ENCODE measurements at places on chromosomes 7 and 10. TPM values are rescaled to one million over a fixed set of nuclear protein-coding genes. Genes with fewer than 3 reads are reported as not detected.

Gene IGFBP3
- polyA plus RNA-seq = 26.4 TPM

Gene STRIP2
- 14.5 TPM for polyA plus RNA-seq

Gene TMEM229A
- not detected for polyA plus RNA-seq

Gene HOXA5
- 7.6 TPM for polyA plus RNA-seq

Gene SORBS1
- 121 TPM for polyA plus RNA-seq

GRCh38 chr10:30433730-30434272 is at the start of gene MAP3K8:
MAP3K8 (plus strand) TSS chr10:30434184; CDS start chr10:30438939, 4,755 bp downstream.
- H3K27ac ChIP-seq = peak within 1 kb of the TSS; percentile 90
- no peaks in the 10 kb centered on the region for H3K27me3 ChIP-seq
- DNase-seq = peak; percentile 93

DNA sequence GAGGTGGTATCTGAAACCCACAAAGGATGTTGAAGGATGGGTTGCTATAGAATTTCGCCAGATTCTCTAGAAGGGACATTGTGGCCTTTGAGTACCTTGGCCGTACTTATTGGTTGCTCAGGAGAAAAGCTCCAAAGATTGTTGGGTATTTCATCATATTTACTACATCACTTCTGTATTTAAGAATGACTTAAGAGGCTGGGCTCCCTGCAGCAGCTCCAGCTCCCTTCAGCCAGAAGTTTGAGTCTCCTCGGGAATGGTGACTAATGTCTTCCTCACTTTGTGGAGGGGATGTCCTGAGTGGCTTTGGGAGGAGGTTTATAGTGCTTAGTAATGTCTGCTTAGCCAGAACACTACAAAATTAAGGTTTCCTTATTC is 18.1 kb downstream of the MINDY4 start:
- H3K27ac ChIP-seq = no peak overlapping the region
- no peaks in the 10 kb centered on the region for H3K27me3 ChIP-seq
- peaks cover 23% of the 10 kb centered on the region for H3K36me3 ChIP-seq
- H3K4me3 ChIP-seq = no peak overlapping the region
- no peaks in the 10 kb centered on the region for H3K4me1 ChIP-seq

- H3K27me3 ChIP-seq = no peaks in the 10 kb centered on the region
- H3K4me1 ChIP-seq = peaks cover 38% of the 10 kb centered on the region
- H3K36me3 ChIP-seq = no peaks in the 10 kb centered on the region
- peak overlapping the region; percentile 99 for H3K27ac ChIP-seq
- H3K4me3 ChIP-seq = peak overlapping the region; percentile 97
- DNase-seq = peak; percentile 79
Observed at GRCh38 chr10:101062232-101063049, 652 bp downstream of the KAZALD1 start.

GRCh38 chr10:124609698-124610097 is 134.5 kb downstream of the FAM53B start:
- H3K27me3 ChIP-seq = no peaks in the 10 kb centered on the region
- no peak overlapping the region for H3K27ac ChIP-seq
- H3K36me3 ChIP-seq = no peaks in the 10 kb centered on the region
- DNase-seq = no peak

- H3K4me1 ChIP-seq = no peaks in the 10 kb centered on the region
- H3K27me3 ChIP-seq = peaks cover 3% of the 10 kb centered on the region
- peak overlapping the region; percentile 65 for H3K4me3 ChIP-seq
- H3K27ac ChIP-seq = no peak overlapping the region
- peak; percentile 33 for DNase-seq
- no peaks in the 10 kb centered on the region for H3K36me3 ChIP-seq
Observed at GRCh38 chr7:157568770-157569584, 232.2 kb downstream of the DNAJB6 start.

GRCh38 chr7:139602143-139602722 is 78.7 kb downstream of the CLEC2L start:
- no peaks in the 10 kb centered on the region for H3K27me3 ChIP-seq
- no peak for DNase-seq
- no peaks in the 10 kb centered on the region for H3K4me1 ChIP-seq
- H3K4me3 ChIP-seq = no peak overlapping the region
- H3K27ac ChIP-seq = no peak overlapping the region
- H3K36me3 ChIP-seq = peaks cover 3% of the 10 kb centered on the region

DNA sequence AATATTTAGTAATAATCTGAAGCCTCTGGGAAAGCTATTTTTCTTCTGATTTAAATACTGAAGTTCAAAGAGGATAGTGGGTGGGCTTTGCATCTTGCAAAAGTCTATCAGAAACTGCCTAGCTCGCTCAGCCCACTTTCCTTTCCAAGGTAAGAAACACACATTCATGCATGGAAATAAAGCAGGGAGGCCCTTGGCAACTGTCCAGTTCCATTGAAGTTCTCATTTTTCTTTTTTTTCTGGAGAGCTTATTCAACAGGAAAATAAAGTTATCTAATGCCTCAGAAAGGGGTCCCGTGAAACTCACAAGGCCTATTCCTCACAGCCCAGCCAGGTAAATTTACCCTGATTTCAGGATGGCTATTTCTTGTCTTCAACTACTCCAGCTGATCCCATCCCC is 654.9 kb downstream of the KCNMA1 start:
- H3K27me3 ChIP-seq = no peaks in the 10 kb centered on the region
- H3K27ac ChIP-seq = no peak overlapping the region
- no peak overlapping the region for H3K4me3 ChIP-seq
- DNase-seq = no peak
- H3K4me1 ChIP-seq = no peaks in the 10 kb centered on the region

GRCh38 chr10:62268399-62269114 is at the start of gene RTKN2:
RTKN2 (minus strand) TSS chr10:62268844; CDS start chr10:62268610, 234 bp downstream.
- H3K4me1 ChIP-seq = peaks cover 7% of the 10 kb centered on the region
- H3K36me3 ChIP-seq = no peaks in the 10 kb centered on the region
- H3K27me3 ChIP-seq = peaks cover 12% of the 10 kb centered on the region
- H3K27ac ChIP-seq = no peak within 1 kb of the TSS
- H3K4me3 ChIP-seq = peak within 1 kb of the TSS; percentile 82

DNA sequence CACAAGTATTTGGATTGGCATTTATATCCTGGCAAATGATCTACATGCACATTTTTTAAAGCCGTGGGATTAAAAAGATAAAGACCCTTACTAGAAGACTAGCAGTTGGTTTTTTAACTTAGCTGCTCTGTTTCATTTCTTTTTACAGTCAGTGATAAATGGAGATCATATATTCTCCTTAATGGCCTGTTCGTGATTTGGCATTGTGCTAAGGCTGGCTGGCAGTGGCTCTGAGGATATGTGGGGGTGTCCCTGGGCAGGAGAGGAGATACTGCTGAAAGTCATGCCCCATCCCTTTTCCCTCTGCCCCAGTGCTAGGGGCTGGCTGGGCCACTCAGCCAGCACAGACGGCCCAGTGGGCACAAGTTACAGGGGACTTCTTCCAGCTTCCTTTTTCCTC is 341.7 kb downstream of the PRPF18 start:
- no peak overlapping the region for H3K27ac ChIP-seq
- H3K36me3 ChIP-seq = no peaks in the 10 kb centered on the region
- no peaks in the 10 kb centered on the region for H3K27me3 ChIP-seq
- H3K4me3 ChIP-seq = no peak overlapping the region
- DNase-seq = no peak
- H3K4me1 ChIP-seq = no peaks in the 10 kb centered on the region

GRCh38 chr10:131079314-131079713 is 232.2 kb downstream of the TCERG1L start:
- no peaks in the 10 kb centered on the region for H3K36me3 ChIP-seq
- no peaks in the 10 kb centered on the region for H3K4me1 ChIP-seq
- no peak overlapping the region for H3K27ac ChIP-seq
- H3K4me3 ChIP-seq = no peak overlapping the region
- DNase-seq = no peak
- peaks cover 12% of the 10 kb centered on the region for H3K27me3 ChIP-seq

DNA sequence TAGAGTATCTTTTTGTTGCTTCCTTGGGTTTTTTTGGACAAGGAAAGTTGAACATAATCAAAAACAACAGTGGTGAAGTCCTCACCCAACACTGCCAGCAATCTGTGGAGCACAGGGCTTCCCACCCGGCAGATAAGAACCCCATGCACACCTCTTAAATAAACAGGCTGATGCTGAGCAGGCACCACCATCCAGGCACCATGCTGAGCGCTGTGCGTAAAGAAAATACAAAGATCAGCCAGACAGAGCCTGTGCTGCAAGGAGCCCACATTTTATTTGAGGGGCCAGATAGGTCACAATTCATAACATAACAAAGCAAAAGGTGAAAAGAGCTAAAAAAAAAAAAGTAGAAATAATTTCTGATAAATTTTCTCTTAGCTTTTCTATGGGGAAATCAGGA is 231.2 kb downstream of the PTPRN2 start:
- H3K27me3 ChIP-seq = no peaks in the 10 kb centered on the region
- H3K4me1 ChIP-seq = no peaks in the 10 kb centered on the region
- no peak overlapping the region for H3K27ac ChIP-seq
- DNase-seq = no peak
- H3K4me3 ChIP-seq = no peak overlapping the region
- H3K36me3 ChIP-seq = no peaks in the 10 kb centered on the region

DNA sequence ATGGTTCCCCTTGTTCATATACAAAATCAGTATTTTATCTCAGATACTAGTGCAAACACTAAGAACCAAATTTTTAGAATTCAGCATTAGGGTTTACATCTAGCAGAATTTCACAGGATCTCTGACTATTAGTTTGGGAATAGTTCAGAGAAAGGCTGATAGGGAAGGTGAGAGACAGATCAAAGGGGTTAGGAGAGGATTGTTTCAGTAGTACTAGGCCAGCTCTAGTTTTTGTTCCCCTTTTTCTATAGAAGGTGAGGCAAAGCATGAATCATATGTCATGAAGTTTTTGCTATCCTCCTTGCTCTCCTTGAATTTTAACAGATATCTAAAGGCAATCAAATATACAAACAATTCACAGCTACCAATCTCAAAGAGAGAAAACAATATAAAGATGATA is 26.1 kb upstream of the CTNNA3 start:
- H3K27me3 ChIP-seq = no peaks in the 10 kb centered on the region
- H3K4me3 ChIP-seq = no peak overlapping the region
- H3K4me1 ChIP-seq = no peaks in the 10 kb centered on the region
- DNase-seq = no peak
- H3K27ac ChIP-seq = no peak overlapping the region
